ENCODE measurements at places on chromosomes 1 and 21.

DNA sequence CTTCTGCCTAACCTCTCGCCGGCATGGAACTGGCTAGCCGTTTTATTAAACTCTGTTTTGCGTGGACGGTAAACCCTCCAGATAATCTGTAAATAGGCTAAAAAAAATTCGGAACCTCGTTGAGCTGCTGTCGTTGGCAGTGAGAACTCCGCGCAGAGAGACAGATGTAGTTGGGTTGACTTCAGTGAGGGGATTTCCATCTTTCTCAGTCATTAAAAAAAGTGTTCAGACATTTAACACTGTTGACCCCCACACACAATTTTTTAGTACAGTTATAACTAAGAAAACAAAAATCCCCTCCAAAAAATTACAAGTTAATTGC, 464 bp downstream of the PARK7 start:
- no peak for DNase-seq

GRCh38 chr1:53011175-53011574, 50.8 kb upstream of the PODN start:
- DNase-seq: no peak

DNA sequence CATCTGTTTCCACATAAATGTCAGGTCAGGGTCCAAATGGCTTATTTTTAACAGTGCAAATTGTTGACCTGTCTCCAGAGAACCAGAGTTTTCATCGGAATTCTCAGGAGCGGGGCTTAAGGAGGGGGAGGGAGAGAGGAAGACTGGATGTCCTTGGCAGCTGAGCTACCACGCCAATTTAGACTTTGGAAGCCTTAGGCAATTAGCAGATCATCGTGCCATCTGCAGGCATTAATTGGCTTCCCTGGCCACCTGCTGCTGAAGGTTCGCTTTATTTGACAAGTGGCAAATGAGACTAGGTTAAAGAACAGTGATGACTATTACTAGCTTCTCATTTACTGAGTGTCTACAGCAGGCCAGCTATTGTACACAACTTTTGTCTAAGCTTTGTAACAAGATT, 43.7 kb downstream of the HLX start:
- DNase-seq: no peak

DNA sequence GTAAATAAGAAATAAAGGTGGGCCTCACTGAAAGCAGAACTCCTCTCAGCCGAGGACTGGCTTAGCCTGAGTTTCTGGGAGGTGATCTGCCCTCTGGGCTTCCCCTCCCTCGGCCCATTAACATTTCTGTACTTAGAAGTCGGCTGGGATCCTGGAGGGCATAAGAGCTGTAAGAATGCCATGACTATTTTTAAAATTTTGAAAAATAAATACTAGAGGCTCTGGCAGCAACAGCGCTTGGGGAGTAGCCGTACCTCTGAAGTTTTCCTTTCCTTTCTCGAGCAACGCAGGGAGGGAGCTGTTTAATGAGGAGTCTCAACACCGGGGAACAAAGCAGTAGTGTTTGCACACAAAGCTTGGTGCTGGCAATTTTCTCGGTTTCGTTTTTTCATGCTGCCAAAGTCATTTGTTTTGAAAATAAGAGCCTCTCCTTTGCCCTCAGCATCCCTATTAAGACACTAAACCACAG, 498.7 kb downstream of the SMYD3 start:
- DNase-seq: no peak

DNA sequence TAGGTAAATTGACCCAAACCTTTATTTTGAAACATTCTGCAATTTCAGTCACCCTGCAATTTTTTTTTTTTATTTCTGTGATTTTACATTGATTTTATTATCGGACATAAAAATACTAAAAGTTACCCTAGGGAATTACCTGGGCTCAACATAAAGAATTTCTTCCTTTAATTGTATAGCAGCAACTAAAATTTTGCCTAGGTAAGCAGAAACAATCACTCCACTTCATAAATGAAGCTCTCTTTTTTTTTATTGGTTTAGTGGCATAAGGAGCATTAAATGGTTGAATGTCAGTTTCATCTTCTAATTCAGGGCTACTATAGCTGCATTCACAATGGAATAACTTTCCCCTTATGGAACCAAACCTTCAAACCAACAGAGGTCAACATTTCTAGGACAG, 15.3 kb upstream of the OR2M4 start:
- DNase-seq: no peak

- DNase-seq: no peak
Observed at GRCh38 chr1:107138166-107138565, 2.7 kb upstream of the NTNG1 start.

DNA sequence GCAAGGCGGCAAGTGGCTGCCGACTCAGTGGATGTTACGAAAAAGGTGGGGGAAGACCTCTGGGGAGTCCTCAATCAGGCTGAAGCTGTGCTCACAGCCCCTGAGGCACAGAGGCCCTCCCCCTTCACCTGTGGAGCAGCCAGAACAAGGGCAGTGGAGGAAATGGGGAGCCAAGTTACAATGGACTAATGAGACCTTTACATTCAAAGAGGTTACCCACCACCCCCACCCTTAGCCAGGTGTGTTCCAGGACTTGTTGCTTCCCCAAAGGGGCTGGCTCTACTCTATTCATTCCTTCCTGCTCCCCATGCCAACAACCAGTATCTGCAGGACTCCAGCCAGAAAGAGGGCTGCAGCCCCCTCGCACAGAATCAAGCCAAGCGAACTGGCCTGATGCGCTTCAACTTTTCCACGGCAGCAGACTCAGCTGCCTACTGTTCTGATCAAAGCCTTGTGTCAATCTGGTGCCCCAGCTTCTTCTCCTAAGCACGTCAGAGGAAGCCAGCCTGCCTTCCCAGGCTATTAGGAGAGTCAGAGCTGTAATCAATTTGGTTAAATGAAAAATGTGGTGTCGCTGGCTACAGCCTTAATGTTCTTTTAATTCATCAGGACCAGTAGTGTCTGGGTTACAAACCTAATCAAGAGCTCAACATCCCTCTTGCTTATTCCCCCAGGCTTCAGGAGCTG, 1.8 kb upstream of the SYT2 start:
- DNase-seq: no peak

DNA sequence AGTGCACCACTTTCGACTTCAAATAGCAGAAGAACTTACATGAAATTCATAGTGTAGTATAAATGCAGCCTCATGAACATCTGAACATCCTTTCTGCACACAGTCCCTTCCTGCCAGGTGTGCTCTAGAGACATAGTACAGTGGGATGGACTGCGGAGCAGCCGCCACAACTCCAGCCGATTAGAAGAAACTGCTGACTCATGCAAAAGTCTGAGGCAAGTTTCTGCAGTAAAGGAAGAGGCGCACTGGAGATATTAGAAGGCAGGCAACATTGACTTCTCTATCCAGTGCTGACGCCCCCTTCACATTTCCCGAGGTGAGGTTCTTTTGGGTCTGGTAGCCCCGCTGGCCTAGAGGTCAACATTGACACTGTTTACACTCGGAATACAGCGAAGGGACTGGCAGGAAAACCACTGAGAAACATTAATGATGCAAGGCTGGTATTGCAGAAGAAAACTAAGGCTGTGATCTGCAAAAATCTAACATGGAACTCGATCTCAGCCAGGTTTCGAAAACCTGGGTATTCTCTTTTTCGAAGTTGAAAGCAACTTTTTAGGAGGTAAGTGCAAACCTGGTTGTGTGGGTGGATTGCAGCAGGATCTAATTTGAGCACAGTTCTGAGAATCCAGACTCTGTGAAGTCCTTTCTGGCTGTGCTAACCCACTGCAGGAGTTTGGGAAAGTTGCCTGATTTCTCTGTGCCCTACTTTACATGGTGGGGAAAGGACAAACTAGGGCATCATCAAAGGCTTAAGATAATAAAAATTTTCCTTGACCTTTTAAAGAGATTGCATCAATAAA, 90.7 kb downstream of the CDC7 start:
- no peak for DNase-seq

- DNase-seq: no peak
Observed at GRCh38 chr1:58720680-58721079, 20.8 kb upstream of the MYSM1 start.

DNA sequence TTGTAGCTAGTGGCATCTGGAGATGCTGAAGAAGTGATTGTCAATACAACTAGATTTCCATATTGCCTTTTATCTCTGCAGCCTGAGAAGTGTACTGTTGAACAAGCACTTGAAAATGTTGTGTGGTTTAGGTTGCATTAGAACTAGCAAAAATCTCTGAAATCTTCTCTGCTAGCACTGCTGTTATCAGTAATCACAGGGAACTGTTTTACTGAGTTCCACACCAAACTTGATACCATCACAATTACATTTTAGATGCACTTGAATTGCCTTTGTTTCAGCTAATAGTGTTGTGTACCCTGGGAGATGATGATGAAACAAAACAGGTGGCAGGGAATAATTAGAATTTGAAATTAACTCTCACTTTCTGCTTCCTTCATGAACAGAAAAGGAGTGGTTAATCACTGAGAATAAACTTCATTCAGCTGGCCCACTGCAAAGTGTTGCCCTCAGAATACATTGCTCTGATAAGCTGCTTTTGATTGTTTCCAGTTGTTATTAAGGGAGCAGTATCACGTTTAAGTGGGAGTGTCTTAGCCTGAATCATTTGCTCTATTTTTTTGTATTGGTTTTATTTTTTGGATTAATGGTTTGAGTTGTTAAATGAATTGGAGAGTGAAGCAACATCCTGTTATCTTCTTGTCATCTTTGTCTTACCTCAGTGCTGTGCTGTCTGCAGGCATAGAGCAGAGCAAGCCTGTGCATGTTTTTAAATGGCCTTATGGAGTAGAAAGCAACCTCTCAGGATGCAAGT, 13.0 kb downstream of the FAM20B start:
- DNase-seq: no peak

DNA sequence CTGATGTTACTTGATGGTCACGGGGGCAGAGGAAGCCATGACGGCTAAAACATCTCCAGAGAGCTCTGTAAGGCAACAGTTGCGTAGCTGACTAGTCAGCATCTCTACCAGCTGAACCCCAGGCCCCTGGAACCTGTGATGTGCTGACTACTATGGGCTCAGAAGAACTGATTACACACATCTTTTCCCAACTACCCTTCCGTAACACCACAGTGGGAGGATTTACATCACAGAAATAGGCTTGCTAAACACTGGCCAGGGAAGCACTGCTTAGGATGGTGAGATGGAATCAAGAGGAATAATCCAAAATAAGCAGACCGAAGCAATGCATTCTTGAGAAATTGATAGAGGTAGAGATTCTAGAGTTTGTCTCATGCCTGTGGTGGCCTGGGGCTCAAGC, 122.5 kb downstream of the SMYD2 start:
- DNase-seq: no peak

DNA sequence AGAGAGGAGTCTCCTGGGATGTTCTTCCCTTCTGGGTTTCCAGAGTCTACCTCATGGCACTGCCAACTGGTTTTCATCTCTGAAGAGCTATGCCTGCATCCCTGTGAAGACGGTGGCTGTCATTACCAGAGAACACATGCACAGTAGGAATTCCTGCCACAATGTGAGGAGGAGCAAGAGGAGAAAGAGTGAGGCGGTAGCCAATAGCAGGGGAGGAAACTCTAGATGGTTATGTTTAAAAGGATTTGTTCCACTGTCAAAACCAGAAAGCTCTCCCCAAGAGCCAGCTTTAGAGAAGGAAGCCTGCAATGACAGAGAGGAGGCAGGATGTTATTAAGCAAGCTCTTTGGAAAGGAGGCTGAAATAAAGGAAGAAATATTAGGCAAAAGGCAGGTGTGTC, 12.3 kb downstream of the LMX1A start:
- no peak for DNase-seq

DNA sequence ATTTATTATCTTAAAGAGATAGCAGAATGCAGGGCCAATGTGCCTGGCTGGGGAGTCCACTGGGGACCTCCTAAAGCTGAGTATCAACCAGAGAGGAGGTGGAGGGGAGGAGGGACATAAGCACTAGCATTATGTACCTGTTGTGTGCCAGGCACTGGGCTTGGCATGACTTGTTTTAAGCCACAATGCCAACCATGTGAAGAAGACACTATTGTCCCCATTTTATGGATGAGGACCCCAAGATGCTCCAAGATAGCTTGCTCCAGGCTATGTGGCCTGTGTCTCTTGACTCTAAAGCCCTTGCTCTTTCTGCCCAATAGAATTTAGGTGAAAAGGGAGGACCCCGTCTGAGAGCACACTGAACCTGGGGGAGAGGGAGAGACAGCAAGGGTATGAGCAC, 111.3 kb downstream of the GLIS1 start:
- DNase-seq: no peak

- DNase-seq: peak; percentile 14
Observed at GRCh38 chr21:42616446-42616845, 37.0 kb upstream of the PDE9A start.

GRCh38 chr1:21048462-21048861, 128.2 kb downstream of the EIF4G3 start:
- DNase-seq: no peak

DNA sequence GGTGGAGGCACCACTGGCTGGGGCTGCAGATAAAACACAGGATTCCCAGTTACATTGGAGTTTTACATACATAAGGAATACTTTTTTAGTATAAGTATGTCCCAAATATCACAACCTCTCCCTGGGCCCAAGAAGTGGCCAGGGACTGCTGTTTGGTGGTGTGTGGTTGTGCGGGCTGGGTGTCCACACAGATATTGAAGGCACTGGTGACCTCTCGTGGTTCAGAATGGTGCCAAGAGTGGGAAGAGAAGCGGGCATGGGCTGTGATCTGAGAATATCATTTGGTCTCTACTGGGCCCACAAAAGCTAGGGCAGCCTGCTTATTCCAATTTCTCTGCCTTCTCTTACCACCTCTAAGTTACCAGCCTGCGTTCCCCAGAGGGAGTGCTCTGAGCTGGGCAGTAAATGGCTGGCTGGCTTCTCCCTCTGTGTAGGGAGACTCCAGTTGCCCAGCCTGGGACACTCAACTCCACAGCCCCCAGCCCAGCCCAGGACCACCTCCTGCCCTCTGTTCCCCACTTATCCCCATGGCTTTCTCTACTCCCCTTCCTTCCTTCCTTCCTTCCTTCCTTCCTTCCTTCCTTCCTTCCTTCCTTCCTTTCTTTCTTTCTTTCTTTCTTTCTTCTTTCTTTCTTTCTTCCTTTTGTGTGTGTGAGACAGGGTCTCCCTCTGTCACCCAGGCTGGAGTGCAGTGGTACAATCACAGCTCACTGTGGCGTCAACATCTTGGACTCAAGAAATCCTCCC, 42.8 kb upstream of the RD3 start:
- no peak for DNase-seq

GRCh38 chr1:66931590-66931989, 6.8 kb downstream of the MIER1 start:
- DNase-seq: no peak

DNA sequence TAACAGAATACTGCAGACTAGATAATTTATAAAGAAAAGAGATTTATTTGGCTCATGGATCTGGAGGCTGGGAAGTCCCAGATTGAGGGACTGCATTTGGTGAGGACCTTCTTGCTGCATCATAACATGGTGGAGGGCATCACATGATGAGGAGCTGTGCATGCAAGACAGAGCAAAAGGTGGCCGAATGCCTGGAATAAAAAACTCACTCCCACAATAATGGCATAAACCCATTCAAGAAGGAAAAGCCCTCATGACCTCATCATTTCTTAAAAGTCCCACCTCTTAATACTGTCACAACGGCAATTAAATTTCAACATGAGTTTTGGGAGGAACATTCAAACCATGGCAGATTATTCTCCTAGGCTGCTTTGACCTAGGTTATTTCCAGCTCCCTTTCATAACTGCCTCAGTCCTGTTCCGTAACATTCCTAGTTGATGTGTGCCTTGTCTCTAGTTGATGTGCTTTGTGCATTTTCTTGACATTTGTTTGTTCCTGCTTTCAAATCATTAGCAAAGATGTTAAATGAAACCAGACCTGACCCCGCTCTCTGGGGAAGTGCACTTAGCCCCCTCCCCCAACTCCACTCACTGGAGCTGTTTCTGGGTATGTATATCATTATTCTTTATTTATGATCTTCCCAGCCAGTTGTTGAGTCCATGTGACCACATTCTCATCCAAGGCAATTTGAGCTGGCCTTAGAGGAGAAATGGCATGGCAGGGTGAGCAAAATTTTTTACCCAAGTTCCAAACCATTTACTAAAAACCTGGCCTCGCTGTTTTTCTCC, 148.5 kb downstream of the GDAP2 start:
- DNase-seq: no peak
